NCI-H2029 treated with DMSO at 0.1 percent for 48 hours (cell line): ENCODE measurements at places on chromosomes 5 and 9.

DNA sequence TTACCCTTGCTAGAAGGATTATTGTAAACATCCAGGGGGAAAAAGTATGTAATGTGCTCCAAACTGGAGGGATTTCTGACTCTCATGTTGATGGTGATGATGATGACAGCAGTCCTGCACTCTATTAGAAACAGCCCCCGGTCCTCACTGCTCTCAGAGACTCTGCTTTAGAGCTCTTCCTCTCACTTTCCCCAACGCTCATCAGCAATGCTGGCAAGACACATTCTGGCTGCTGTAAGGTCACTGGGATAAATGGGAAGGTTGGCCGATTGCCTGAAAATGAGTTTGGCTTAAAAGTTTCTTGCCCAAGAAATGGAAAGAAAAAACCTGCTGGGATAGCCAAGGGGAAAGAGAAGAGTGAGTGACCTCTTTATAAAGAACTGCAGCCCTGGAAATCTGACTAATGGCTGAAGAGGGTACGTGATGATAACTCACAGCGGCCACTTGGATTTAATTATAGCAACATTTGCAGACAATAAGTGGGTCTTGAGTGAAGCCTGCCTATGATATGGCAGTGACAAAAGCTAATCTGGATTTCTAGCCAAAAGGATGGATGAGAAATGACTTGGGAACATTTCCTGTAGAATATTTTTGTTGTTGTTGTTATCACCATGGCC, 235.8 kb downstream of the TMEM38B start:
- no peak for DNase-seq

DNA sequence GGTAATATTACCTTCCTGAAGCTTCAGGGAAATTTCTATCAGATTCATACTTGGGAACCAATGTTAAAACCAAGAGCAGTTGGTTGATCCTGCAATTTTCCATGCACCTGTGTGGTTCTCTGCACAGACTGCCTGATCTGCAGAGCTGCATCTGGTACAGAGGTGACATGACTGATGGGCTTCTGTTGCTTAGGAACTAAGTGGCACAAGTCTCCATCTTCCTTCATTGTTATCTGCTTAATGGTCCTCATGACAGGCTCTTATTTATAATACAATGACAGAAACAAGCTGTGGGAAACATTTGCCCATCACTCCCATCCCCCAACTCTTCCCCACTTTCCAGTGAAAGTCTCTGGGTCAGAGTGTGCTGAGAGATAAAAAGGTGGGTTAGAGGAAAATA, 799.1 kb downstream of the TAF11L14 start:
- no peak for DNase-seq

GRCh38 chr5:76371960-76372322, 31.1 kb upstream of the IQGAP2 start:
- DNase-seq, result no peak

- DNase-seq, result no peak
Measured at GRCh38 chr5:173764332-173765028, 123.7 kb upstream of the CPEB4 start.

DNA sequence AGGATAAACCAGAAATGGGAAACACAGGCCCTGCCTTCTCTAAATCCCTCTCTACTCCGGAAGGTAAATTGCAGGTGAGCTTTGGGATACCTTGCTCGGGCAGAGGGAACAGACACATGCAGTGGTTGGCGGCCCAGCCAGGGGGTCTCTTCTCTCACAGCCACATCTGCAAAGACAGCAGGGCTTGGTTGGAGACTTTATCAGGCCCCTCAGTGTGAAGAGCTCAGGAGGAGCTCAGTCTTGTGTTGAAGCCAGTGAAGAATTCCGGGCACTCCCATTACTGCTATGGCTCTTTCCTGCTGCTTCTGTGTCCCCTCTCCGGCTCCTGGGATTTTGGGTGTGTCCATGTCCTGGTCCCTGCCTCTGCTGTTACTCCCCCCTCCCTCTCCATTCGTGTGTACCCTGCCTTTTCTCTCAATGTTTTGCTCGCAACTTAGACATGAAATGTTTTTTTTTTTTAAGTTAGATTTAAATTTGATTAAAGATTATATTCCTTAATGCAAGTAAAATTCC, 99.8 kb downstream of the TRIO start:
- DNase-seq, result no peak

- no peak for DNase-seq
Measured at GRCh38 chr5:15326932-15327331, 173.0 kb upstream of the FBXL7 start.
